Activated CD4-positive, alpha-beta T cell treated with anti-CD3 and anti-CD28 coated beads for 36 hours (primary cell): ENCODE measurements at places on chromosomes 5 and 9.
A peak's percentile ranks its signal among the peaks of the same experiment; 100 is the strongest.

- no peak overlapping the region for H3K27ac ChIP-seq
- no peaks in the 10 kb centered on the region for H3K4me1 ChIP-seq
- no peak overlapping the region for H3K4me3 ChIP-seq
- H3K36me3 ChIP-seq, result no peaks in the 10 kb centered on the region
- H3K27me3 ChIP-seq, result no peaks in the 10 kb centered on the region
Observed at GRCh38 chr5:125140855-125141254, 394.4 kb upstream of the ZNF608 start.

GRCh38 chr5:36696059-36696673 is 89.8 kb downstream of the SLC1A3 start:
- peaks cover 3% of the 10 kb centered on the region for H3K4me1 ChIP-seq
- H3K36me3 ChIP-seq, result no peaks in the 10 kb centered on the region
- DNase-seq, result peak; percentile 73
- no peak overlapping the region for H3K27ac ChIP-seq
- no peak overlapping the region for H3K4me3 ChIP-seq
- peaks cover 18% of the 10 kb centered on the region for H3K27me3 ChIP-seq

DNA sequence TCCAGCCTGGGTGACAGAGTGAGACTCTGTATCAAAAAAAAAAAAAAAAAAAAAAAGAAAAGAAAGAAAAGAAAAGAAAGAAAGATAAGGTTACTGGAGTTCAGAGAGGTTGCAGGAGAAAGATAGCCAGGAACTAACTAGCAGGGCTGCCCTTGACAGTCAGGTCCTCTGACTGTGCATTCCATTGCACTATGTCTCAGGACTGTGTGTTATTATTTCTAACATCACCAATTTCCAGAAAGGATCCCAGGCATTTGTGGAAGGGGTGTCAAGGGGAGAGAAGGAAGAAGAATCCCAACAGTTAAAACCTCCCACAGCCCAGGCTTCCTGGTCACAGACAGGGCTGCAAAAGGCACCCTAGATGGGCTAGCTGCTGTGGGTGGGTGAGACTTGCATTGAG is 25.1 kb downstream of the KLF4 start:
- DNase-seq, result no peak
- H3K4me1 ChIP-seq, result peaks cover 3% of the 10 kb centered on the region
- H3K27me3 ChIP-seq, result peaks cover 34% of the 10 kb centered on the region
- H3K4me3 ChIP-seq, result no peak overlapping the region
- no peaks in the 10 kb centered on the region for H3K36me3 ChIP-seq

GRCh38 chr5:76715736-76716455 is at the start of gene F2R:
Gene F2R, plus strand, starts transcription at chr5:76716126. Its CDS starts 182 bp downstream, at chr5:76716308.
- peak; percentile 72 for DNase-seq
- peaks cover 38% of the 10 kb centered on the region for H3K27me3 ChIP-seq
- peaks cover 22% of the 10 kb centered on the region for H3K4me1 ChIP-seq
- no peak within 1 kb of the TSS for H3K27ac ChIP-seq
- H3K4me3 ChIP-seq, result peak within 1 kb of the TSS; percentile 75

DNA sequence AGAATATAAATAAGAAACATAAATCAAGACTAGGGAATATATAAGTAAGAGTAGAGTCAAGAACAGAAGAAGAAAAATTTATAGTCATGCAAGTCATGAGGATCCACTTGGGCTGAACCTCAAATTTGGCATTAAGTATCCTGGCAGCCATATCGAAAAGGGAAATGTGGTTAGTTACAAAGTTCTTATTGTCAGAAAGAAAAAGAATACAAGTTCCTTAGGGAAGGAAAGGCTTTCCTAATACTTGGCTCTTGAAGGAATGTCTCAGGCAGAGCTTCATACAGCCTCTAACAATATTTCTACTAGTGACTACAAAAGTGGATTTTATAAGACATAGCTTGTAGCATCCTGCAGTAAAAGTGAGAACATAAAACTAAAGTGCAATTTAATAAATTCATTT is 45.4 kb downstream of the TMEM252 start:
- H3K27ac ChIP-seq, result no peak overlapping the region
- H3K4me1 ChIP-seq, result no peaks in the 10 kb centered on the region
- H3K27me3 ChIP-seq, result peaks cover 12% of the 10 kb centered on the region
- no peak overlapping the region for H3K4me3 ChIP-seq
- H3K36me3 ChIP-seq, result no peaks in the 10 kb centered on the region

DNA sequence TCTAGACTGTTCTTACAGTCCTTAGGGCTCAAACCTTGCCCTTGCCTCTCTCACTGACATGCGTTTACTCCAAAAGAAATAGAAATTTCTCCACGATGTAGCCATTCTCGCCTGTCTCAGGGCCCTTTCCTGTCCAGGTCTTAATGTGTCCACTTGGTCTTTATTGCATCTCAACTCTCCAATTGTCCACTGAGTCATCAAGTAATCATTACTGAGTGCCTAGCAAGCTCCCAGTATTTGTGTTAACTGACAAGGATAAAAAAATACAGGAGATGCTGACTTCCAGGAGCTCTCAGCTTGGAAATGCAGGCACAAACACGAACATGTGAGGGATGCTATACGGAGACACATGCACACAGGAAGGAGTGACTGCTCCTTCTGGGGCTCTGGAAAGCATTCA is 147.3 kb downstream of the ARSB start:
- no peaks in the 10 kb centered on the region for H3K27me3 ChIP-seq
- peaks cover 6% of the 10 kb centered on the region for H3K36me3 ChIP-seq
- DNase-seq, result no peak

DNA sequence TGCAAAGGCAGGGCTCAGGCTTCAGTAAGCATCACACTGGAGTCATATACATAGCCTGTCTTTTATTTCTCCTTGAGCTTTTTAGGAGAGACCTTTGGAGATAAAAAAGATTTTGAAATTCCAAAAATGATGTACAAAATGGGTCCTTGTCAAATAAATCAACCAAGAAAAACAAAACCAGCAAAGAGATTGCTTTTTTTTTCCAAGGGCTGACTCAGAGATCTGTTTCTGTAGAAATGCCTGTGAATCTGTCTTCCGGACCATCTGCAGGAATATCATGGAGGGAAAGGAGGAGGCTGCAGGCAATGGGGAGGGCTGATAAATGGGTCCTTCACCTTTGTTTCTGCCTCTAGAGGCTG is 77.4 kb downstream of the SLIT3 start:
- H3K27ac ChIP-seq, result no peak overlapping the region
- no peak for DNase-seq
- H3K4me1 ChIP-seq, result no peaks in the 10 kb centered on the region
- H3K27me3 ChIP-seq, result peaks cover 5% of the 10 kb centered on the region

GRCh38 chr9:9905736-9906135 is 707.1 kb downstream of the PTPRD start:
- no peaks in the 10 kb centered on the region for H3K36me3 ChIP-seq
- H3K27me3 ChIP-seq, result peaks cover 2% of the 10 kb centered on the region
- no peak overlapping the region for H3K27ac ChIP-seq
- H3K4me3 ChIP-seq, result no peak overlapping the region

DNA sequence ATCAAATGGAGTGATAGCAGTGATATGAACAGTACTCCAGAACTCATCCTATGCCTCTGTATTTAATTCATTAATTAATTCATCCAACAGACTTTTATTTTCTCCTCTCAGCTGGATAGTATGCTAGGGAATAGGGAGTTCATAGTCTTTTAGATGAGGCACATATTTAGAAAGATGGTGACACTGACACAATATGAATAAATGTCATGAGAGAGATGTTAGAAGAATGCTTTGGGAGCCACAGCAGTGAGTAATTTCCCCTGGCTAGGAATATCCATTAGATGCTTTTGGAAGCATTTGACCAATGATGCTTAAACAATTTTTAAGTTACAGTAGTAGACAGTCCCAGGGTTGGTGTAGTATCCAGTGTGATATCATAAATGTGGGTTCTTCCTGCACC is 428.7 kb upstream of the SGCD start:
- no peaks in the 10 kb centered on the region for H3K36me3 ChIP-seq
- H3K27me3 ChIP-seq, result no peaks in the 10 kb centered on the region
- H3K4me3 ChIP-seq, result no peak overlapping the region
- no peak for DNase-seq
- no peak overlapping the region for H3K27ac ChIP-seq

DNA sequence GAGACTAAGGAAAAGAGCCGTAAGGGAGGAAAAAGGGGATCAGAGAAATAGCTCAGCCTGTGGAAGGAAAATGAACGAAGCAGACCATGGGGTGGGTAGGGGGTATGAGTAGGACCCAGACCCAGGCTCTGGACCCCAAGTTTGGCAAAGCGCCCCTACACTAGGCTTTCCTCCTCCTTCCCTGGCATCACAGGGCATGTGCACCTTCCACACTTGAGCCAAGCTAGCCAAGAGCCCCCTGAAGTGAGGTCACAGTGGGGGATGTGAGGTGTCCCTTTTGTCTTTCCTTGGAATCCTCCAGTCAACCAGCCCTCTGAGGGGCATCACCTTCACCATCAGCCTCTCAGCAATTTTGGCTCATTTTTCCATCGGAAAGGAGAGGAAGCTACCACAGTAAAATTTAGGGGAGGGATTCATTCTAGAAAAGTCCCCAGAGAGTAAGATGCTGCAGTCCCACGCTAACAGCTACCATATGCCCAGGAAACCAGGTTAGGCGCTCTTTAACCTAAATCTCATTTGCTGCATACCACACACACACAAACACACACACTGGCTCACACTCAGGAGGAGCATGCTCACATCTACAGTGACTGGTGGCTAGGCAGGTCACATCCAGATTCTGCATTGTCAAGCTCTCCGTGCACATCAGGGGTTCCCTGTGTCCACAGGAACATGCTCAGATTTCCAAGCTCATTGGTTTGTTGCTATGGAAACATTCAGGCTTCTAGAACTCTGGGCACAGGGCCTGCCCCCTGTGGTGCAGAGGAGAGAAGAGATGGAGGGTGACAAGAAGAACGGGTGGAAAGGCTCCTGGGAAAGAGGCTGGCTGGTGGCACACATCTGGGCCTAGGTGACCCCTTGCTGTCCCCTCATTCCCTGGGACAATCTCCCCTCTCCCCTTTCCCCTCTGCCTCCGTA is 9.9 kb downstream of the REEP2 start:
- peaks cover 5% of the 10 kb centered on the region for H3K4me1 ChIP-seq
- H3K27me3 ChIP-seq, result no peaks in the 10 kb centered on the region
- DNase-seq, result no peak
- no peak overlapping the region for H3K27ac ChIP-seq
- H3K4me3 ChIP-seq, result no peak overlapping the region
- H3K36me3 ChIP-seq, result no peaks in the 10 kb centered on the region

DNA sequence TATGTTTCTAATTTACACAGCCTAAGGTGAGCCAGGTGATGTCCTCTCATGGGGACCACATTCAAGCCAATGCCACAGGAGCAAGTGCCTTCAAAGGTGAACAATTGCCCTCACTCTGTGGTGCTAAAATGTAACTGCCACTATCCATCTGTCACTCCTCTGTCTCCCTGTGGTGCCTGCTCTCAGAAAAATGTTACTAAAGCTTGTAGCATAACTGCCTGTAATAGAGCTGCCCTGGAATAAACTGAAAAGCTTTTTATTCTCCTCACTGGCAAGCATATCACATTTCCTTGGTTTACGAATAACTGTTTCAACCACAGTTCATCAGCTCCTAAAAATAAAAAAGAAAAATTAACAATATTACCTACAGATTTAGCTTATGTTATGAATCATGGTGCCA is 142.4 kb downstream of the ST8SIA4 start:
- no peaks in the 10 kb centered on the region for H3K36me3 ChIP-seq
- H3K4me1 ChIP-seq, result no peaks in the 10 kb centered on the region
- no peak overlapping the region for H3K27ac ChIP-seq
- H3K4me3 ChIP-seq, result no peak overlapping the region
- H3K27me3 ChIP-seq, result peaks cover under 1% of the 10 kb centered on the region

- peaks cover 3% of the 10 kb centered on the region for H3K4me1 ChIP-seq
- no peak for DNase-seq
- no peaks in the 10 kb centered on the region for H3K36me3 ChIP-seq
- H3K27ac ChIP-seq, result no peak overlapping the region
- H3K4me3 ChIP-seq, result no peak overlapping the region
- H3K27me3 ChIP-seq, result no peaks in the 10 kb centered on the region
Observed at GRCh38 chr9:9847750-9848149, 765.1 kb downstream of the PTPRD start.

- no peaks in the 10 kb centered on the region for H3K4me1 ChIP-seq
- H3K4me3 ChIP-seq, result peak within 1 kb of the TSS; percentile 31
- DNase-seq, result peak; percentile 68
- no peak within 1 kb of the TSS for H3K27ac ChIP-seq
- peaks cover 63% of the 10 kb centered on the region for H3K27me3 ChIP-seq
Observed at GRCh38 chr5:141349917-141350619, at the start of gene PCDHGB1. Gene PCDHGB1, plus strand, starts transcription at chr5:141350099. Its CDS starts 162 bp downstream, at chr5:141350261.

DNA sequence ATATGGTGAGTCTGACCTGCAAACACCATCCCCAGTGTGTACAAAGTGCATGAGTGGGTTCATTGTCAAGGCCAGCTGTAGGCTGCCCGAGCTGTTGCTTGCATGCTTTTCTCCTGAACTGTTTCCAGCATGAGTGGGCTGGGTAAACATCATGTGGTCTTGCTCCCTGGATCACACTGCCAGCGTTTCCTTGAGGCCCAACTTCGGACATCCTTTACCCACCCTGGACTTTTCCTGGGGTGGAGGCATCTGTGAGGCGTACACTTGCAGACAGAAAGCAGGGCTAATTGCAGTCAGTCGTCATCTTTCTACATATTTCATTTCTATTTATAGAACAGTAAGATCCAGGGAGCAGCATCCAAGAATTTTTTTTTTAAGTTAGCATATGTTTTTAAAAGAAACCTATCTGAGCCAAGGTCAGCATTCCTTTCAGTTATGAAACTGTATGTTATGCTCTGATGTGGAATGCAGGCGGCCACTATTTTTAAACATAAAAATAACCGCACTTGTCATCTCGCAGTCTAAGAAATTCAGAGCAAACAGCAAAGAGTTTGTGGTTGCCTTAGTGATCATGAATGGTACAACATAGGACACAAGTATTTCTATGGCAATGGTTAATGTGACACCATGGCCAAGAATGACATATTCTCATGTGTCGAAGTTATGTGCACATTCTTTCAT is 106.5 kb upstream of the DMRT1 start:
- no peak overlapping the region for H3K27ac ChIP-seq
- no peaks in the 10 kb centered on the region for H3K36me3 ChIP-seq
- DNase-seq, result no peak
- no peaks in the 10 kb centered on the region for H3K27me3 ChIP-seq

GRCh38 chr5:165495829-165496380 is 1990.5 kb downstream of the MAT2B start:
- no peak overlapping the region for H3K4me3 ChIP-seq
- no peaks in the 10 kb centered on the region for H3K36me3 ChIP-seq
- DNase-seq, result no peak
- H3K4me1 ChIP-seq, result no peaks in the 10 kb centered on the region
- H3K27me3 ChIP-seq, result no peaks in the 10 kb centered on the region

- no peak for DNase-seq
- H3K27ac ChIP-seq, result no peak overlapping the region
- peaks cover 7% of the 10 kb centered on the region for H3K27me3 ChIP-seq
Observed at GRCh38 chr9:84708400-84708799, 38.9 kb downstream of the NTRK2 start.

DNA sequence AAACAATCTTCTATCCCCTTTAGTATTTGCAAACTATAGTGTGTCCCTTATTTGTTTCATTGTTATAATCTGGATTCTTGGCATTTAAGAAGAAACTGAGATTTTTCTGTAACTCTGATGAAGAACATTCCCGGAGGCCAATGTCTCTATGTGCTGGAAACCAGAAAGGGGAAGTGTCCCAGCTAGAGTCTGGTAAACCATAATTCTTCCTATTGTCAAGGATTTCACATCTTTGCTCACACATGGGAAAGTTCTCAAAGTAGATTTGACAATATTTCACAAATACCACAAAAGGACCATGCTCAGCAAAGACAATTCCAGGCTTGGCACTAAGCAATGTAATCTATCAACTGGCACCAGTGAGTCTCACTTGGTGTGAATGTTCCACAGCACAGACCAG is 146.8 kb downstream of the MUSK start:
- no peaks in the 10 kb centered on the region for H3K36me3 ChIP-seq
- H3K4me1 ChIP-seq, result no peaks in the 10 kb centered on the region
- no peak for DNase-seq
- peaks cover 3% of the 10 kb centered on the region for H3K27me3 ChIP-seq
- no peak overlapping the region for H3K4me3 ChIP-seq
- H3K27ac ChIP-seq, result no peak overlapping the region
